ENCODE measurements at places on chromosomes 1 and 21.
A peak's percentile ranks its signal among the peaks of the same experiment; 100 is the strongest.

DNA sequence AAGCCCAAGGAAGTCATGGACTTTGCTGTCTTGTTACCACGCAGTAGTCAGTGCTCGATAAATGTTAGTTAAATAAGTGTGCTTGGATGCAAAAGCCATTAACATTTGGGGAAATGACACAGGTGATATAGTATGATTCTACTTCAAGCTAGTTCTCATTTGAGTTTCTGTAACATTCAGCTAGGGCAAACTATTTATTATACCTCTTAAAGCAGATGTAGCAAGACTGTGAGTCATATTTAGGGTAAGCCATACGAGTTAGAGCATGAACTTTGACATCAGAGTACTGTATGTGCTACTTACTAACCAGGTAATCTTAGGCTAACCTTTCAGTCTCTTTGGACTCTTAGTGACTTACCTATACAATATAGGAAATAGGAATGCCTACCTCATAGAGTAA is 21.0 kb downstream of the CLCA4 start:
- DNase-seq = no peak

DNA sequence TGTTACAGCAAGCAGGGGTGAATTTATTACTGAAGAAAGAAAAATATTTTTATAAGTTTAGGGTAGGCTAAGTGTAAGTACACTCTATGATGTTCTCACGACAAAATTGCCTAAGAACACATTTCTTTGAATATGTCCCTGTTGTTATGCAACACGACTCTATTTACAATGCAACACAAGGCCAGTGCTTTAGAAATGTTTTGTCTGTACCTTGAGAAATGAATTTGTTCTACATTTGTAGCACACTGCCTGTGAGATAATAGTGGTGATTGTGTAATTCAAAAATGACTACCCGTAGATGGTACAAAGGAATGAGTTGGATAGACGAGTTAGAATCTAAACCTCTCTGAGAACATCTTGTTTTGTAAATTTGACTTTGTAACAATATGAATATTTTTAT is 63.7 kb upstream of the IGSF5 start:
- no peak for DNase-seq

GRCh38 chr21:37717534-37717933 is 198.7 kb downstream of the KCNJ6 start:
- DNase-seq = no peak

- DNase-seq = no peak
These were observed 26.8 kb downstream of the EGLN1 start for GRCh38 chr1:231395076-231395997.

- no peak for DNase-seq
These were observed 2.1 kb downstream of the SLAMF6 start for GRCh38 chr1:160520999-160521398.

DNA sequence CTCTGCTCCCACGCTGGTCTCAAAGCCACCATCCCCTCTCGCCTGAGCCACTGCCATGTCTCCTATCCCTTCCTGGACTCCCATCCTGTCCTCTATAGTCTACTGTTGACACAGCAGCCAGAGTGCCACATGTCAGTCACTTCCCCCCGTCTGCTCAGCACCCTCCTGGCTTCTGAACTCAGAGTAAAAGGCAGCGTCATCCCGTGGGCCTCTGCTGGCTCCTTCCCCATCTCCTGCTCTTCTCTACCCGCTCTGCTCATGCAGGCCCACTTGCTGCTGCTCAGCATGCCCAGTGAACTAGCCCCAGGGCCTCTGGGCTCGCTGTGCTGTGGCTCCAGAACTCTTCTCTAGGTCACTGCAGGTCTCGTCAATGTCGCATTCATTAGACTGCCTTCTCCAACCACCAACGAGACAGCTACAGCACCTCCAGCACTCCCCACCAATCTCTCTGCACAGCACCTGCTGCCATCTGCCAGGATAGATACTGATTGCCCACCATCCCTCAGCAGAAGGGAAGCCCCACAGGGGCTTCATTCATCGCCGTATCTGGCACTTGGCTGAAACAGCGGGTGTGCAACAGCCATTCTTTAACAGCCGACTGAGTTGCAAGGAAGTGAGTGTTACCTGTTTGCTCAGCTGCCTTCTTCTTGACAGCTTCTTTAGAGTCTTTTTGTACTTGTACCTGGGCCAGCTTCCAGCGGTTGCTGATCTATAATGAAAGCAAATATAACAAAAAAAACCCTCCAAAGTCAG is 11.8 kb upstream of the SRM start:
- DNase-seq = peak; percentile 47

DNA sequence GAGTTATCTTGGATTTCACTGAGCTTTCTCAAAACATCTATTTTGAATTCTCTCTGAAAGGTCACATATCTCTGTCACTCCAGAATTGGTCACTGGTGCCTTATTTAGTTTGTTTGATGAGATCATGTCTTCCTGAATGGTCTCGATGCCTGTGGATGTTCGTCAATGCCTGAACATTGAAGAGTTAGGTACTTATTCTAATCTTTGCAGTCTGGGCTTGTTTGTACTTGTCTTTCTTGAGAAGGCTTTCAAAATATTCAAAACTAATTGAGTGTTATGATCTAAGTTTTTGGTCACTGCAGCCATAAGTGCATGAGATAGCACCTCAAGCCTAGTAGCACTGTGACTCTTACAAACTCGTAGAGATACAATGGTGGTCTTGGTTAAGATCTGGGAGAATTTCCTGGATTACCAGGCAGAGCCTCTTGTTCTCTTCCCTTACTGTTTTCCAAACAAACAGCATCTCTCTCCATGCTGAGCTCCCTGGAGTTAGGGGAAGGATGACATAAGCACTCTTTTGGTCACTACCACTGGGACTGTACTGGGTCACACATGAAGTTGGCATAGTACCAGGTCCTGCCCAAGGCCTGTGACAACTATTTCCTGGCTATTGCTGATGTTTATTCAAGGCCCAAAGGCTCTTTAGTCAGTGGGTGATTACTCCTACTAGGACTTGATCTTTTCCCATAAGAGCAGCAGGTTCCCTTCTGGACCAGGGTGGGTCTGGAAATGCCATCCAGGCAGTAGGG is 25.6 kb downstream of the SLC22A15 start:
- DNase-seq = no peak

DNA sequence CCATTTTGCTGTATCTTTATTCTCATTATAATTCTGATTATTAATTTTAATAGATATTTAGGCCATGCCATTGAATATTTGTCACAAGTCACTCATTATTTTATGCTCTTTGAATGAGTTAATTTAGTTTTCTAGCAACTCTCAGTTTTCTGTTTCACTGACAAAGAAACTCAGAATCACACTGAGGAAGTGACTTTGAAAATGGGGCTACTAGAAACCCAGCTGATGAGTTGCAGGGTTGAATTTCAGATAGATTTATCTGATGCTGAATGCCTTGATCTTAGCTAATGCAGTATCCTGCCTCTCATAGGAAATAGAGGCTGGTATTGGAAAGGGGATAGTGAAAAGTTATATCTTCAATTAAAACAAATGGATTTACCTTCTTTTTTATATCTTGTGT is 67.4 kb upstream of the PLA2G4A start:
- no peak for DNase-seq

- peak; percentile 84 for DNase-seq
These were observed 159.2 kb downstream of the RUNX1 start for GRCh38 chr21:34889676-34890469.

- DNase-seq = no peak
These were observed 36.0 kb upstream of the ABCD3 start for GRCh38 chr1:94382201-94382600.

DNA sequence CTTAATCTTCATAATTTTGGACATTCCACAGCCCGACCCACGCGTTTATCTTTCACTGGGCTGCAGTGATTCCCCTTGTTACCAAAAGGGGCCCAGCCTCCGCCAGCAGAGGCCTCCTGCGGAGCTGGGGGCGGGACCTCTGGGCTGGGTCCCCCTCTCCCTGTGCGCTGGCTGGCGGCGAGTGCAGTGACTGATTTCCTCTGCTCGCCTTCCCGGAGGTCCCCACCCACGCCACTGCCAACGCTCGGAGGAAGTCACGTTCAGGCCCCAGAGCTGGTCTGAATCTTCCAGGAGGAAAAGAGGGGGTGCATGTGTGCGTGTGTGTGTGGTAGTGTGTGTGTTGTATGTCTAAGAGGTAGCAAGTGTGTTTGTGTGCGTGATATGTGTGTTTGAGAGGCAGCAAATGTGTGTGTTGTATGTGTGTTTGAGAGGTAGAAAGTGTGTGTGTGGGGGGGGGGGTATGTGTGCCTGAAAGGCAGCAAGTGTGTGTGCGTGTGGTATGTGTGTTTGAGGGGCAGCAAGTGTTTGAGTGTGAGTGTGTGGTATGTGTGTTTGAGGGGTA is 35.0 kb upstream of the JAK1 start:
- DNase-seq = no peak

All from NCI-H2107 (cell line).